ENCODE measurements at places on chromosomes 1 and 21. TPM values are rescaled to one million over a fixed set of nuclear protein-coding genes. Genes with fewer than 3 reads are reported as not detected.
A peak's percentile ranks its signal among the peaks of the same experiment; 100 is the strongest.

DNA sequence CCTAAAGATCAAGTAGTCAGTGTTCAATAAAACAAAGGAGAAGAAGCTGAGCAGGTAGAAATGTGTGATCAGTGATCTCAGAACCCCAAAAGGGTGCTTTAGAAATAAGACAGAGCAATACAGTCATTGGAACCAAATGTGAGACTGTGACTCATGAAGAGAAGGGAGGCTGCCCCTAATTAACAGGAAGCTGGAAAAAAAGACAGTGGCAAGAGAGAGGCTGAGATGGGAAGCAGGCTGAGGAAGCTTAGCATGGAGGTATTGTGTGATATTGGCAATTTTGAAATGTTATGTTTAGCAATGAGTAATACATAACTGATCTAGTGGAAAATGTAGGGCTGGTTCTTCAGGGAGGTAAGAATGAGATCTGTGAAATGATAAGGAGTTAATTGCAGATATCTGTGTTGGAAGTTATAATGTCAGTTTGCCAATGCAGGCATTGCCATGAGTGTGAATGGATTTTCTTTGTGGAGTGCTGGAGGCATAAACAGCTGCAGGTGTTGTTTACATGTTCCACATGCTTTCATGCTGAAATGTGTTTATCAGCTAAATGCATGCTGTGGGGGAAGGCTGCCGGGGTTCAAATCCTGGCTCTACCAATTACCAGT is 90.6 kb upstream of the CACNA1E start:
- no peak for DNase-seq

GRCh38 chr1:183106746-183107145 is 79.3 kb upstream of the LAMC2 start:
- no peak for DNase-seq

- no peak for DNase-seq
Measured at GRCh38 chr1:190205713-190206112, 272.0 kb downstream of the BRINP3 start.

DNA sequence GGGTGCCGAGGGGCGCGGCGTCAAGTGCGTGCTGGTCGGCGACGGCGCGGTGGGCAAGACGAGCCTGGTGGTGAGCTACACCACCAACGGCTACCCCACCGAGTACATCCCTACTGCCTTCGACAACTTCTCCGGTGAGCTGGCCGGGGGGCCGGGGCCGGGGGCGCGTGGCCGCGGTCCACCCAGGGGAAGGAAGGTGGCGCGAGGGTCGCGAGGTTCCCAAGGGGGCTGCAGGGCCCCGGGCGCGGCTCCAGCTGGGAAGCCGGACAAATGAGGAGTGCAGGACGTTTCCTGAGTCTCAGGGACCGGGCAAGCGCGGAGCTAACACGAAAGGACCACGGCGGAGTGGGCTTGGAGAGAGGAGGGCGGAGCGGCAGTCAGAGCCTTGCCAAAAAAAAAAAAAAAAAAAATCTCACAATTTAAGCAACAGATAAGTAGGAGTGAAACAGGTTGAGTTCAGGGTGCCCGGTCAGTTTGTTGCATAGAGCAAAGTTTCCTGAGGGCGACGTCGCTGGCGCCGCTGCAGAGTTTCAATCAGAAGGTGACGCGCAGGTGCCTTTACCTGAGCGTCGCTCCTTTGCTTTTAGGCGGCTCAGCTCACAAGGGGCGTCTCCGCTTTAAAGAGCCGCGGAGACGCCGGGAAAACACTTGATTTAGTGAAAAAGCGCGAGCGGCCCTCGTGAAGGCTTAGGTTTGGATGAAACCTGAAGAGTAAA is 750 bp downstream of the RHOU start:
- DNase-seq: peak; percentile 55

CD84 gene
- total RNA-seq: 1.6 TPM

B4GALT2 gene
- total RNA-seq: 119 TPM

Measured in frontal cortex (tissue), 4 donors.